ENCODE measurements at places on chromosomes 5 and 9. TPM values are rescaled to one million over a fixed set of nuclear protein-coding genes. Genes with fewer than 3 reads are reported as not detected.

DNA sequence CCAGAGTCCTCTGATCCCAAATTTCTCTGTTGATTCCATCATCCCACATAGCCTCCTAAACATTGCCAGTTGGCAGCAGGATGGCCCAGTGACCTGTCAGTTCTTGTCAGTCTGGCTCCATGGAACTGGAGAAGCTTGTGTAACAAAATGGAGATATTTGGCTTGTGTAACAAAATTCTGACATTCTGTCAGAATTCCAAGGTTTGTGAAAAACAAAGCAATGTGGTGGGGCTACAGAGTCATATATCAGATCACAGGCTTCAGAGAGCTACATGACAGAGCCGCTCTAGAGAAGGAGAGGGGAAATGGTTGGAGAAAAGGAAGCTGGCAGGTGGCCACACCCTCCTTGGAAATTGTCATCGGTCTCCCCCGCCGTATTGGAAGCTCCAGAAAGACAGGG is 75.4 kb upstream of the MAN2A1 start:
- no peak overlapping the region for H3K27ac ChIP-seq
- no peaks in the 10 kb centered on the region for H3K4me1 ChIP-seq
- H3K4me3 ChIP-seq = no peak overlapping the region
- H3K27me3 ChIP-seq = no peaks in the 10 kb centered on the region
- DNase-seq = no peak

GRCh38 chr5:1510631-1511030 is 13.1 kb downstream of the LPCAT1 start:
- no peak overlapping the region for H3K27ac ChIP-seq
- peak; percentile 16 for DNase-seq
- peaks cover 3% of the 10 kb centered on the region for H3K4me1 ChIP-seq

DNA sequence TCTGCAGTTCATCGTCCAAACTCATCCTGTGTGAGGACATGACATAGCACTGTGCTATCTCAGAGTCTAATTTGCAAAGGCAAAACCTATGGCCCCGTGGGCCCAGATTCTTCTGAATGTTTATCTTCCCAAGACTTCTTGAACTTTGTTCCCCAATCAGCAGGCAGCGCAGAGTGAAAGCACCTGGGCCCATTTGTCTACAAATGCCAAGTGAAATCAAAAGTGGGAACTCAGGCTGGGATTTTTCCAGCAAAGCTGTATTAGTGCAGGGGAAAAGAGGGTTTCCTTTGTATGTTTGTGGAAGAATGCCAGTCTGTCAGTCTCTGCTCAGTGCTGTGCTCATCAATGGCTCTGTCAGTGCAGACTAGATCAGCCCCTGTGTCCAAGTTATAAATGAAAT is 55.8 kb downstream of the FOXD1 start:
- H3K36me3 ChIP-seq = no peaks in the 10 kb centered on the region
- H3K4me3 ChIP-seq = no peak overlapping the region
- no peak overlapping the region for H3K27ac ChIP-seq
- H3K27me3 ChIP-seq = no peaks in the 10 kb centered on the region
- no peak for DNase-seq

DNA sequence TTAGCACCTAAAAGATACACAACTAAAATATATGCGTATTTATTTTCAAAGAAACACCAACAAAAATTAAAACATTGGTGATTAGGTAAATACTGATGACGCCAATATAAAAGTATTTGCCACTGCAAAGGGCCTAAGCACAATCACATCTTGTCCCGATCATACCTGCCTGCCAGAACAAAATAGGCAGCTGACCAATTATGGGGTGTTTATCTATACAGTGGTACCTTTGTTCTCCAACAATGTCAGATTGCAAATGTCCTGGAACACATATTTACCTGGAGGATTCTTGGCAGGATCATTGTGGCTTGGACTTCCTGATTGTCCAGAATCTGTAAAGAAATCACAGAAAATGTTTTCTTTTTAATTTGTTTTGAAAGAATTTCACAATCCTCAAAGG is 134.5 kb downstream of the NFIB start:
- peaks cover 4% of the 10 kb centered on the region for H3K4me1 ChIP-seq
- no peak overlapping the region for H3K27ac ChIP-seq
- no peak for DNase-seq
- no peak overlapping the region for H3K4me3 ChIP-seq
- no peaks in the 10 kb centered on the region for H3K36me3 ChIP-seq
- no peaks in the 10 kb centered on the region for H3K27me3 ChIP-seq

DNA sequence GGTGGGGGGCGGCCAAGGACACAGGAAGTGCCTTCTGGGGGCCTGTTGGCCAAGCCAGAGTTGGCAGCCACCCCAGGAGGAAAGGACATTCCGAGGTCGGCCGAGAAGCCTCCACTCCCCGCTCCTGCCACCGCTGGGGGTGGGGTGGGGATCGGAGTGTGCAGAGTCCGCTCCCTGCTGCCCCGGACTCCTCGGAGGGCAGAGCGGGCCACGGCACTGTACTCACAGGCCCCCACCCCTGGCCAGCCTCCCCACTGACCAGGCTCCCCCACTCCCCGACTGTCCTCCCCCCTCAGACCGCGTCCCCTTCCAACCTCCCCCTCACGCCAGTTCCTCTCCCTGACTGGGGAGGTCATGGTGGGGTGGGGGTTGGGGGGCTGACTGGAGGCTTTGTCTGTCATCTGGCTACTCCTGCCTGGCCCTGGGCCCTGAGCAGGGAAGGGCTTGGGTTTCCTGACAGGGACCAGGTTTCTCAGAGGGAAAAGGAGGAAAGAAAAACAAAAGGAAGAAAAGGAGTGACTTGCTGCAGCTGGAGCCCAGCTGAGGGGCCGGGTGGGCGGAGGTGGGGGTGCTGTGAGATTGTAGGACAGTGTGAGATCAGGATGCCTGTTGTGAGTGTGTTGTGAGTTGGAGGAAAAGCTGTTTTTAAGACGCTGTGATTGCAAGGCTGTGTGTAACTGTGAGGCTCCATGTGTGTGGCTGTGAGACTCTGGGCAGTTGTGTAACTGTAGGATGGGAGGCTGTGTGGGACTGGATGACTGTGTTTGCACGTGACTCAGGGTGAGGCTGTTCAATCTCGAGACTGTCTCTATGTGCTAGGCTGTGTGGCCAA is 29.7 kb downstream of the CNTFR start:
- H3K36me3 ChIP-seq = no peaks in the 10 kb centered on the region
- peak; percentile 53 for DNase-seq
- H3K27ac ChIP-seq = no peak overlapping the region
- no peak overlapping the region for H3K4me3 ChIP-seq
- H3K4me1 ChIP-seq = peaks cover 15% of the 10 kb centered on the region
- H3K27me3 ChIP-seq = no peaks in the 10 kb centered on the region

DNA sequence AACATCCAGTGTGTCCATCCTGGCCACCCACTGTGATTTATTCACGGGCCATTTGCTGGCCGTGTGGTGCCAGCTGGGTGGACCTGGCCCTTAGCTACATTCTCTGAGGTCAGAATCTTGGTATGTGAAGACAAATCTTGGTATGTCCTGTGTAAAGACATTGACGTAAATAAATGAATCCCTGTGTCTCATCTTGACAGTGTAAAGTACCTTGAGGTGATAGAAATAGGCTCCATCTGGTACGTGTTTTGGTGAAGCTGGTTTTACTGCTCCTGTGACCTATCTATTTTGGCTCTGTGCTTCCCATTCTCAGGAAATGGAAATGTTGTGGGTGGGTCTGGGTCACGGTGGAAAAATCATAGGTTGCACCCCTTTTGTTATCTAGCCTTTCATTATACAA is 245.4 kb upstream of the ANKH start:
- no peak overlapping the region for H3K4me3 ChIP-seq
- H3K36me3 ChIP-seq = no peaks in the 10 kb centered on the region
- H3K27ac ChIP-seq = no peak overlapping the region
- no peaks in the 10 kb centered on the region for H3K27me3 ChIP-seq
- H3K4me1 ChIP-seq = no peaks in the 10 kb centered on the region
- DNase-seq = no peak

Gene SLC36A3
- not detected for total RNA-seq

GRCh38 chr5:62547945-62548630 is 30.5 kb upstream of the LRRC70 start:
- H3K4me1 ChIP-seq = no peaks in the 10 kb centered on the region
- H3K4me3 ChIP-seq = no peak overlapping the region
- no peaks in the 10 kb centered on the region for H3K27me3 ChIP-seq
- H3K27ac ChIP-seq = no peak overlapping the region

Gene SLC6A19
- total RNA-seq = 1.5 TPM

Gene MAT2B
- 67.8 TPM for total RNA-seq

GRCh38 chr9:137820161-137820855 is 57.3 kb upstream of the CACNA1B start:
- H3K27me3 ChIP-seq = no peaks in the 10 kb centered on the region
- H3K27ac ChIP-seq = no peak overlapping the region
- no peaks in the 10 kb centered on the region for H3K4me1 ChIP-seq
- no peaks in the 10 kb centered on the region for H3K36me3 ChIP-seq
- no peak for DNase-seq

- DNase-seq = no peak
- H3K36me3 ChIP-seq = no peaks in the 10 kb centered on the region
- H3K4me1 ChIP-seq = no peaks in the 10 kb centered on the region
- no peak overlapping the region for H3K27ac ChIP-seq
- H3K27me3 ChIP-seq = no peaks in the 10 kb centered on the region
- H3K4me3 ChIP-seq = no peak overlapping the region
These were observed 212.5 kb downstream of the DEPDC1B start for GRCh38 chr5:60487476-60487875.

Gene BAAT
- 0.12 TPM for total RNA-seq

- H3K4me3 ChIP-seq = peak within 1 kb of the TSS; percentile 84
- peak within 1 kb of the TSS; percentile 91 for H3K27ac ChIP-seq
- peak; percentile 76 for DNase-seq
- no peaks in the 10 kb centered on the region for H3K36me3 ChIP-seq
These were observed at the start of gene BRD3 for GRCh38 chr9:134067904-134068743. TSS of gene BRD3 (minus strand) at chr9:134068026. CDS start at chr9:134053477, 14,549 bp downstream.

Gene TMEM8B
- 33.7 TPM for total RNA-seq

Gene NEUROG1
- total RNA-seq = not detected

Gene CDKN2B
- 3.3 TPM for total RNA-seq

Gene SMAD5
- total RNA-seq = 41.8 TPM

DNA sequence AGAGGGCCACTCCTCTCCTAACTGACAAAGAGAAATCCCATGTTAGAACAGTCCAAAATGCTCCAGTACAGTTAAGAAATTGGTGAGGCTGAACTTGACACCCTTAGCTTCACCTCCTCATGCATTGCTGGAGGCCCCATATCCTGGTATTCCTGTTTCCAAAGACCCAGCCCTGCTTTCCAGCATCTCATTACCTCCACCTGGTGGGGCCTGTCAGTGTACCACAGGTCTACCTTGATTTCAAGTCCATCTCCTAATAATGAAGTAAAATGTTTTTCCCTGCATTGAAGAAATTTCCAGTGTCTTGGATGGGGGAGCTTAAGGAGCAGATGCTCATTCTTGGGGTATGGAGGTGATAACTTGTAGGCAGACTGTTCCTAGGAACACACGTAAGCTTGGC is 70.6 kb upstream of the S1PR3 start:
- H3K36me3 ChIP-seq = no peaks in the 10 kb centered on the region
- DNase-seq = no peak
- no peaks in the 10 kb centered on the region for H3K4me1 ChIP-seq
- H3K27ac ChIP-seq = no peak overlapping the region

DNA sequence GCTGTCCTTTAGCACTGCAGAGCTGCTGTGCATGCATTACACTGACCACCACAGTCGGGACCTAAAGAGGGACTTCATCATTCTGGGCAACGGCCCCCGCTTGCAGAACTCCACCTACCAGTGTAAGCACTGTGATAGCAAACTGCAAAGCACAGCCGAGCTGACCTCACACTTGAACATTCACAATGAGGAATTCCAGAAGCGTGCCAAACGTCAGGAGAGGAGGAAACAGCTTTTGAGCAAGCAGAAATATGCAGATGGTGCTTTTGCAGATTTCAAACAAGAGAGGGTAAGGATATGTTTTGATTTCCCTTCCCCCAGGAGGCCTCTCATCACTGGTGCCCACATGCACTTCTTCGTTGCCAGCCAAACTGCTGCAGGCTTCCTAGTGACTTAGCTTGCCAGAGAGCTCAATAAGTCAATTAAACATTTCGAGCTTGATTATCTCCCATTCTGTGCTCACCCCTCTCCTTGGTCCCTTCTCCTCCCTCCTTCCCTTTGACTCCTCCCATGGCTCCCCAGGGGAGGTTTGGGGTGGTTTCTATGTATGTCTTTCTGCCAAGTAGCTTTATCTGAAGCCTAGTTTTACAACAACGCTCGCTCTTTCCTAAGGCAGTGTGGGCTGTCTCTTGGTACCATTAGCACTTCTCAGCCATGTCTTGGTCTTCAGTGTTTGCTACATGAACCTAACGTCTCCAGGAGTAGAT is 66.7 kb downstream of the ZNF462 start:
- H3K27ac ChIP-seq = no peak overlapping the region
- peaks cover 10% of the 10 kb centered on the region for H3K4me1 ChIP-seq
- peak; percentile 57 for DNase-seq
- H3K36me3 ChIP-seq = no peaks in the 10 kb centered on the region
- H3K27me3 ChIP-seq = no peaks in the 10 kb centered on the region

- H3K27me3 ChIP-seq = no peaks in the 10 kb centered on the region
- no peaks in the 10 kb centered on the region for H3K36me3 ChIP-seq
These were observed 131.2 kb upstream of the LMX1B start for GRCh38 chr9:126482361-126483044.

GRCh38 chr5:116989995-116990394 is 415.4 kb upstream of the SEMA6A start:
- no peak overlapping the region for H3K27ac ChIP-seq
- H3K36me3 ChIP-seq = no peaks in the 10 kb centered on the region
- no peaks in the 10 kb centered on the region for H3K27me3 ChIP-seq
- no peak for DNase-seq
- no peaks in the 10 kb centered on the region for H3K4me1 ChIP-seq
- H3K4me3 ChIP-seq = no peak overlapping the region

Gene PCA3
- not detected for total RNA-seq

GRCh38 chr5:168260353-168261226 is 30.9 kb upstream of the WWC1 start:
- no peak for DNase-seq
- H3K4me1 ChIP-seq = peaks cover 1% of the 10 kb centered on the region
- H3K4me3 ChIP-seq = no peak overlapping the region
- H3K36me3 ChIP-seq = no peaks in the 10 kb centered on the region
- no peak overlapping the region for H3K27ac ChIP-seq

DNA sequence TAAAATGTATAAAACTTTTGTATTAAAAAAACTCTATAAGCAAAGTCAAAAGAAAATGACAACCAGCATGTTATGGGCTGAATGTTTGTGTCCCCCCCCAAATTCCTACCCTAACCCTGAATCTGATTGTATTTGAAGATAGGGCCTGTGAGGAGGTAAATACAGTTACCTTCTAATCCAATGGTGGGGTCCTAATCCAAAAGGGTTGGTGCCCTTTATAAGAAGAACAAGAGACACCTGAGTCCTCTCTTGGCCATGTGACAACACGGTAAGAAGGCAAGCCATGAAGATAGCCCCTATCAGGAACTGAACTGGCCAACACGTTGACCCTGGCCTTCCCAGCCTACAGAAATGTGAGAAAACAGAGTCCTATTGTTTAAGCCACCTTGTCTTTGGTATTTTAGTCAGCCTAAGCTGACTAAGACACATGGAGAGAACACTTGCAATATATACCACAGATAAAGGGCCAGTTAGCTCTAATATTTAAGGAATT is 49.7 kb upstream of the AKNA start:
- no peak overlapping the region for H3K27ac ChIP-seq
- peaks cover 2% of the 10 kb centered on the region for H3K4me1 ChIP-seq
- no peaks in the 10 kb centered on the region for H3K36me3 ChIP-seq
- DNase-seq = no peak

Gene ZNF454
- 5.9 TPM for total RNA-seq

Data from ovary (tissue), 10 donors.